ENCODE measurements at places on chromosomes 1 and 21. TPM values are rescaled to one million over a fixed set of nuclear protein-coding genes. Genes with fewer than 3 reads are reported as not detected.

DNA sequence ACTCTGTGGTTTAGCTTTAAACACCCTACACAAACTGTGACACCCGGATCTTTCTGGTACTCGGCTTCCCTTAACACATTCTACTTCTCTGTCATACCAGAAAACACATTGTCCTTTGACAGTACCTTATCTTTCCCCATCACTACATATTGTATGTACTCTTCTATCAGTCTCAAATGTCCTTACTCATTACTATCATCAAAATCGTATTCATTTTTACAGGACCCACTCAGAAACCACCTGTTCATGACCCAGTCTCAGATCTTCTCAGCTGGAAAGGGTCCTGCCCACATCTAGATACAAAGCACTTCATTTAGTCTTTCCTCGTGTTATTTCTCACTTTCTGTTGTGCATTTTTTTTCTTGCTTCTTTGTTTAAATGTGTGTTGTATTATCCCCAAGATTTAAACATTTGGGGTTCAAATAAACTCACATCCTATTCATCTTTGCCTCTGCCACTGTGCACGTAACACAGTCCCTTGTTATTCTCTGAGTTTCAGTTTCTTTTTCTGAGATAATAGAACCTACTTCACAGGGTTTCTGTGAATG lies 27.7 kb downstream of the CD34 start:
- no peaks in the 10 kb centered on the region for H3K4me1 ChIP-seq
- no peaks in the 10 kb centered on the region for H3K36me3 ChIP-seq
- no peaks in the 10 kb centered on the region for H3K27me3 ChIP-seq
- H3K27ac ChIP-seq = peak overlapping the region; percentile 60
- no peak for DNase-seq

GRCh38 chr1:184840596-184840995 lies 85.9 kb upstream of the EDEM3 start:
- H3K36me3 ChIP-seq = no peaks in the 10 kb centered on the region
- DNase-seq = no peak
- no peaks in the 10 kb centered on the region for H3K27me3 ChIP-seq

- no peak for DNase-seq
- H3K36me3 ChIP-seq = no peaks in the 10 kb centered on the region
- no peak overlapping the region for H3K27ac ChIP-seq
- H3K27me3 ChIP-seq = no peaks in the 10 kb centered on the region
Measured at GRCh38 chr1:181352695-181353094, 130.6 kb upstream of the CACNA1E start.

- peaks cover 15% of the 10 kb centered on the region for H3K4me1 ChIP-seq
- H3K4me3 ChIP-seq = no peak overlapping the region
- H3K27me3 ChIP-seq = no peaks in the 10 kb centered on the region
- peak overlapping the region; percentile 1 for H3K27ac ChIP-seq
- no peak for DNase-seq
Measured at GRCh38 chr1:205714190-205714905, 34.0 kb upstream of the SLC45A3 start.

- DNase-seq = no peak
- no peaks in the 10 kb centered on the region for H3K36me3 ChIP-seq
- H3K27me3 ChIP-seq = no peaks in the 10 kb centered on the region
- H3K27ac ChIP-seq = no peak overlapping the region
- no peaks in the 10 kb centered on the region for H3K4me1 ChIP-seq
Measured at GRCh38 chr21:42381347-42381984, 14.4 kb downstream of the TMPRSS3 start.

GRCh38 chr1:28175955-28176485 lies 470 bp downstream of the PTAFR start:
- H3K27ac ChIP-seq = no peak overlapping the region
- no peaks in the 10 kb centered on the region for H3K4me1 ChIP-seq
- H3K27me3 ChIP-seq = no peaks in the 10 kb centered on the region
- H3K4me3 ChIP-seq = peak overlapping the region; percentile 12
- no peak for DNase-seq

DNA sequence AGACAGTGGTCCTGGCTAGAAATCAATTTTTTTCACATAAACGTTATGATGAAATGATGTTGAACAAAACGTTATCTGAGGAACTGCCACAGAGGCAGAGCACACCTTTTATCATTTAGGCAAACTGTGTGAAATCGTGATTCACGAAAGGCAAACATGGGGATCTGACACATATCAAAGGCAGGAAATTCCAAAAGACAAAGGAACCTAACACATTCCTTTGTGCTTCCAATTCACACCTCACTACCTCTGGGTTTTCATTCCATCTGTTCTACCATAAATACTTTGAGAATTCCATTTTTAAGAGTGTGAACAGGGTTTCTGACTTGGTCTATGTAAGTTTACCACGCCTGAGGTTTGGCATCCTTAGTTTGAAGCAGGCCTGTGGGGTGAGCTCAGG lies 119.5 kb upstream of the KRTAP19-8 start:
- DNase-seq = no peak
- H3K36me3 ChIP-seq = no peaks in the 10 kb centered on the region
- H3K27ac ChIP-seq = no peak overlapping the region
- H3K27me3 ChIP-seq = no peaks in the 10 kb centered on the region
- no peak overlapping the region for H3K4me3 ChIP-seq
- no peaks in the 10 kb centered on the region for H3K4me1 ChIP-seq

GRCh38 chr1:12368646-12369045 lies 138.8 kb downstream of the VPS13D start:
- peaks cover 3% of the 10 kb centered on the region for H3K36me3 ChIP-seq
- H3K27me3 ChIP-seq = no peaks in the 10 kb centered on the region
- no peak overlapping the region for H3K27ac ChIP-seq

OR2W3 gene
- 0.36 TPM for total RNA-seq

GRCh38 chr1:5651964-5652821 lies 340.0 kb downstream of the NPHP4 start:
- H3K36me3 ChIP-seq = no peaks in the 10 kb centered on the region
- H3K4me1 ChIP-seq = no peaks in the 10 kb centered on the region
- H3K4me3 ChIP-seq = no peak overlapping the region
- DNase-seq = no peak
- H3K27ac ChIP-seq = no peak overlapping the region

HSF2BP gene
- 0.36 TPM for total RNA-seq

GRCh38 chr1:3132660-3133059 lies 63.7 kb downstream of the PRDM16 start:
- no peak overlapping the region for H3K4me3 ChIP-seq
- DNase-seq = no peak
- no peaks in the 10 kb centered on the region for H3K36me3 ChIP-seq
- H3K27ac ChIP-seq = no peak overlapping the region
- H3K4me1 ChIP-seq = peaks cover under 1% of the 10 kb centered on the region
- H3K27me3 ChIP-seq = no peaks in the 10 kb centered on the region

PKP1 gene
- total RNA-seq = not detected

IFNLR1 gene
- total RNA-seq = 1.4 TPM

- H3K4me3 ChIP-seq = no peak overlapping the region
- no peaks in the 10 kb centered on the region for H3K27me3 ChIP-seq
- H3K27ac ChIP-seq = no peak overlapping the region
- H3K36me3 ChIP-seq = no peaks in the 10 kb centered on the region
- no peak for DNase-seq
Measured at GRCh38 chr1:51671527-51672325, 54.8 kb downstream of the OSBPL9 start.

GRCh38 chr1:117952386-117952785 lies 22.8 kb downstream of the WDR3 start:
- no peak for DNase-seq
- no peak overlapping the region for H3K27ac ChIP-seq
- H3K36me3 ChIP-seq = peaks cover 100% of the 10 kb centered on the region
- H3K4me3 ChIP-seq = no peak overlapping the region

CYP4X1 gene
- total RNA-seq = 7.5 TPM

- H3K4me1 ChIP-seq = peaks cover 9% of the 10 kb centered on the region
- H3K4me3 ChIP-seq = no peak overlapping the region
Measured at GRCh38 chr1:168141871-168142385, 5.2 kb upstream of the GPR161 start.

BTG2 gene
- total RNA-seq = 164 TPM

KCNA3 gene
- not detected for total RNA-seq

GRCh38 chr1:167051907-167052306 lies 38.3 kb downstream of the GPA33 start:
- no peaks in the 10 kb centered on the region for H3K36me3 ChIP-seq
- no peaks in the 10 kb centered on the region for H3K27me3 ChIP-seq
- no peak overlapping the region for H3K4me3 ChIP-seq
- no peak overlapping the region for H3K27ac ChIP-seq
- DNase-seq = no peak

FMO4 gene
- 4.3 TPM for total RNA-seq

DNA sequence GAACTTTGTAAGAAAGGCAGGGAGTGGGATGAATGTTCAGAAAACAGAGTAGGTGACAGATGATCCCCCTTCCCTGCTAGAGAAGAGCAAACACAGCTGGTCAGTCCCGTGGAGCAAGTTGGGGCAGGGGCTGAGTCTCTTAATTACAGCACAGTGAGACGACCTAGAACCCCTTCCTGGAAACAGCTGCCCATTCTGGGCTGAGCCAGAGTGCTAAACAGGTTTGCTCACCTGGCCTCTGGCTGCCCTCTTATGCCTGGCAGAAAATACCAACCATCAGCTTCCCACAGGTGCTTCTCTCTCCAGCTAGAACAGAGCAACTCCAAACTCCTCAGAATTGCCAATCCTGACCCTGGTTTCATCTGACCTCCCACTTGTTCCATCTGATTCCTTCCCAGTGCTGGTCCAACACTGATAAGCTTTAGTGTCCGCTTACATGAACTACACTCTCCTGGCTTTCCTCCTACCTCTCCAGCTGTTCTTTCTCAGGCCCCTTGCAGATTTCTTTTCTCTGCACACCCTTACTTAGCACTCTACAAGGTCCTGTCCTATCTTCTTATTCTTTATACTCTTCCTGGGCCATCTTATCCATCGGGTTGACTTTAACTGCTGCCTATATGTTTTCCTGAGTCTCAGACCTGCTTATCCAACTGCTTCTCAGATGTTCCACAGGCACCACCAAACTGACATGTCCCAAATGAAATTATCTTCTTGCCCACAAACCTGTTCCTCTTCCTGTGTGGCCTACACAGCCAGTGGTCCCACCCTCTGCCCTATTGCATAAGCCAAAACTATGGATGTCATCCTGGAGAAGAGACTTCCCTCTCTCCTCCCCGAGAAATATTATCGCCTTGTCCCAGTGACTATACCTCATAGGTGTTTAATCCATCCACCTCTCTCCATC lies 22.6 kb upstream of the COL9A2 start:
- H3K36me3 ChIP-seq = no peaks in the 10 kb centered on the region
- peaks cover 5% of the 10 kb centered on the region for H3K4me1 ChIP-seq
- H3K27me3 ChIP-seq = no peaks in the 10 kb centered on the region
- no peak overlapping the region for H3K4me3 ChIP-seq
- no peak overlapping the region for H3K27ac ChIP-seq

INAVA gene
- total RNA-seq = 0.27 TPM

GRCh38 chr1:247332623-247333361 lies 1.1 kb upstream of the ZNF496 start:
- peak overlapping the region; percentile 95 for H3K27ac ChIP-seq
- H3K4me3 ChIP-seq = peak overlapping the region; percentile 93
- no peaks in the 10 kb centered on the region for H3K4me1 ChIP-seq
- peak; percentile 79 for DNase-seq
- H3K27me3 ChIP-seq = no peaks in the 10 kb centered on the region

DNA sequence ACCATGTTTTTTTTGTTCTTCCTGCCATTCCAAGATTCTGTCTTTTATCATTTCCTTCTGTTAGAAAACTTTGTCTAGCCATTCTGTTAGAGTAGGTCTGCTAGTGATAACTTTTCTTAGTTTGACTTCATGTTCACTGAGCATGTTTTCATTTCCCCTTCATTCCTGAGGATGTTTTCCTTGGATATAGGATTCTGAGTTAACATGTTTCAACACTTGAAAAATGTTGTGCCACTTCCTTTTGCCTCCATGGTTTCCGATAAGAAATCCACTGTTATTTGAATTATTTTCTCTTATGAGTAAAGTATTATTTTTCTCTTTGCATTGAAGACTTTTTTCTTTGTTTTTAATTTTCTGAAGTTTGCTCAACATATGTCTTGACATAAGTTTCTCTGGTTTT lies 66.7 kb downstream of the ATP1A1 start:
- H3K4me3 ChIP-seq = no peak overlapping the region
- DNase-seq = no peak

SEMA4A gene
- total RNA-seq = 1.6 TPM

HSD3B2 gene
- total RNA-seq = not detected

FAM151A gene
- not detected for total RNA-seq

CFAP141 gene
- not detected for total RNA-seq

- H3K27me3 ChIP-seq = no peaks in the 10 kb centered on the region
- no peak for DNase-seq
- peaks cover 24% of the 10 kb centered on the region for H3K36me3 ChIP-seq
- no peak overlapping the region for H3K4me3 ChIP-seq
- peaks cover 4% of the 10 kb centered on the region for H3K4me1 ChIP-seq
- H3K27ac ChIP-seq = peak overlapping the region; percentile 26
Measured at GRCh38 chr1:155379631-155380090, 59.0 kb downstream of the RUSC1 start.

NR1I3 gene
- not detected for total RNA-seq

NMNAT2 gene
- total RNA-seq = 5.5 TPM

DNA sequence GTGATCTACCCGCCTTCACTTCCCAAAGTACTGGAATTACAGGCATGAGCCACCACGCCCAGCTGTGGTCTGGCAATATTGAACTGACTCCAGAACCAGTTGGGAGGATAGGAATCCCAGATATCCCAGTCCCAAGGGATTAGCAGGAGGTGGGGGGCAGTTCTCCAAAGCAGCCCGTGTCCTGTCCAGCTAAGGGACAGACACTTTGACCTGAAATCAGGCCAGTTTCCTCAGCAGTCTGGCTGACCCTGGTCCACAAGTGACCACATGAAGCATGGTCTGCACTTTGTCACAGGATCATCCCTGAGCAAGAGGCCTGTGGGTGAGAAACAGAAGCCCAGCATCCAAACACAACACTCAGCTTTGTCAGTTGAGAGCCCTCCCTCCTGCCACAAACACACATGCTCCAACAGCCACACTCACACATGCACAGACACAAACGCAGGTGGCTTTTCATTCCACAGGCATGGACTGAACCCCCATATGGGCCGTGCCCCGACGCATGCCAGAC lies 2.7 kb upstream of the FDPS start:
- H3K27ac ChIP-seq = no peak overlapping the region
- no peaks in the 10 kb centered on the region for H3K4me1 ChIP-seq
- H3K36me3 ChIP-seq = peaks cover 4% of the 10 kb centered on the region

DNA sequence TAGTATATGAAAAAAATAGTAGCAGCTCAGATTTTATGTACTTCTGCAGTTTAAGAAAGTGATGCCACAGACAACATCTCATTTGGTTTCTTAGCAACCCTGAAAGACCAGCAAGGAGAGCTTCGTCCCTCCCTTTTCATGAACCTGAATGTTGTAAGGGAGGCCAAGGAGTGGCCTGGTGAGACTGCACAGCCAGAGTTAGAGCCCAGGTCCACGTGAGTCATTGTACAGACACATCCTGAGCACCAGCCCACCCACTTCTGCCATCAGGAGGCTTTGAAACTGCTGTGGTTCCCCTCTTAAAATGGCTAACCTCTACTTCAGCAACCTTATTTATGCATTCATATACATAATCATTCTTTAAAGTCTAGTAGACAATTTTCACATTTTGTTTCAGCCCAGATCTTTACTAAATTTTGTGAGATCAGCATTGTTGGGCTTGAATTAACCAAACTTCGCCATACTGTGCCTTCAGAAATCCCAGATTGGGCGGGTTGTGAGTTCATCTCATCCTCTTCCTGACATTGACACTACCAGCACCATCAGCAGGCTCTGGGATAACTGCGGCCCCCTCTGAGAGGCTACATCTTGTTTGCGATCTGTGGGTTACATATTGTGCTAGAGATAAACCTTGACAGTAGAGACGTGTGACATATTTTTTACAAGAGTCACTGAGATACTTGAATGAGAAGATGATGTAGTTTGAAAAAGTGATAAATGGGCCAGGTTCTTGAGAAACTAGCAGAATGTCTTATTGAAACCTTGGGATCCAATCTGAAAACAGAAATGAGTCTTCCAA lies 106.7 kb downstream of the CAMTA1 start:
- no peaks in the 10 kb centered on the region for H3K36me3 ChIP-seq
- DNase-seq = no peak
- no peak overlapping the region for H3K4me3 ChIP-seq

Data from sigmoid colon (tissue), 7 donors.